ENCODE measurements at places on chromosomes 16 and 17.

DNA sequence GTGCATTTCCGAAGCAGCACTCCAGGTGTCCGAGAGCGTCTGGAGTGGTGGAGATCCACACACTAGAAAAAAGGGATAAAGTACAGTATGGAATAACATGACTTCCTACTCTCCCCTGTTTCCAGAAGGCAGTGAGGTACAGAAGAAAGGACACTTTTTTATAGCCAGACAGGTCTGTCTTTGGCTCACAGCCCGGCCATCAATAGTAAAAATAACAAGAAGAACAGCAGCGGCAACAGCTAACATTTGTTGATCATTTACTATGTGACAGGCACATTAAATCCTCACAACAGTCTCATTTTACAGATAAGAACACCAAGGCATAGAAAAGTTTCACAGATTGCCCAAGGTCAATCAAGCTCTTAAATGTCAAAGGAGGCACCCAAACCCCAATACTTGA lies 16.2 kb downstream of the DYNLRB2 start:
- no peak for DNase-seq

DNA sequence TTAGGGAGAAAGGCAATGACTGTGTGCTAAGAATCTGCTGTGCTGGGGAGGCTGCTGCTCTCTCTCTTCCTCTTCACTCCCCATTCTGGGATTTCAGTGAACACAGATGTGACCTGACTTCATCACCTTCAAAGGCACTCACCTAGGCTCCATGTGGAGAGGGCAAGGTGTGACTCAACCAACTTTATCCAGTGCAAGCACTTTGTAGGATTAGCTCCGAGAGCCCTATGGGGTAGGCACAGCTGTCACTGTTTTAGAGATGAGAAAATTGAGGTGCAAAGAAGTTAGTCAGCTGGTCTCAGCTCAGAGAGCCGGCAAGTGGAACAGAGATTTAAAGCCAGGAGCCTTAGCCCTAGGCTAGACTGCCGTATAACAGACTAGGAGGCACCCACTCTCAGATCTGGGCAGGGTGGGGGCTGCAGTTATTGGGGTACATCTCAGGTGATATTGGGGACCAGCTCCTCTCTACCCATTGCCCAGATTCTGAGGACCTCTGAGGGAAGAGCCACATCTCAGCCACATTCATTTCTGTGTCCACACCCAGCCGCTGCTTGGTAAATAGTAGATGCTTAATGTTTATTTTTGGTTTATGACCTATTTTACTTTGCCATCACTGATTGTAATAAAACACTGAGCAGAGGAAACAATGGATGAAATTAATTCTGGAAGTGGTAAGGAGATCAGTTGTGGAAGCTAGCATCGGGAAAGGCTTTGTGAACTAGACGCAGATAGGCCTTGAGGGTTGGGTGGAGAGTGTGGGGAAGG lies 138.8 kb downstream of the CCDC182 start:
- no peak for DNase-seq

- DNase-seq: no peak
Measured at GRCh38 chr17:2179615-2180295, 123.8 kb downstream of the SMG6 start.

DNA sequence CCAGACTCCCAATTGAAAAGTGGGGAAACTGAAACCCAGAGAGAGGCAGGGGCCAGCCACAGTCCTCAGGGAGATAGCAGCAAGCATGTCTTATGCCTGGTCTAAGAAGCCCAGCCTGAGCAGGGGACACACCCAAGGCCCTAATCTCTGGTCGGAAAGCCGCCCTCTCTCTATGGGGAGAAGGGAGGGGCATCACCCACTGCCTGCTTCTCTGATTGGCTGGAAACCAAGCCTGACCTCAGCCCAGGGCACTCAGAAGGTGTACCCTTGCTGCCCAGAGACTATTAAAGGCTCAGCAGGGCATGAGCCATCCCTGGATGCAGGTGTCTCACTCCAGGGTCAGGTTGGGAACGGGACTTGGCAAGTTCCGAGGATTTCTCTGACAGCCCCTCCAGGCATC lies 5.7 kb upstream of the KRT13 start:
- no peak for DNase-seq

DNA sequence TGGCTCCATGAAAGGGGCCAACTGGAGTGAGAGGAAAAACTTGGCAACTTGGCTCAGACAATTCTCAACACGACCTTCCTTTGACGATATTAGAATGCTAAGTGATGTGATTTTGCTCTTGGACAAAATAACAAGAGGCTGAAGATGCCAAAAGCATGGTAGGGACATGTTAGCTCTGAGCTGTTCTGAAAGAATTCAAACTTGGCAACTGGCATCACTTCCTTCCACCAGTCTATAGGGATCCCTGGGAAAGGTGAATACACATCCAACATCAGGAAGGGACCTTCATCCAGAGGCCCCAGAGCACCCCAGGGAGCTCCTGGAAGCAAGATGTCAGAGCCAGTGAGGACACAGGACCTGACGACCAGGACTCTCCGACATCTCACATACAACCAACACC lies 4.3 kb downstream of the KRT37 start:
- DNase-seq: no peak

- DNase-seq: no peak
Measured at GRCh38 chr16:12498077-12498476, 305.6 kb downstream of the CPPED1 start.

GRCh38 chr16:54106057-54106456 lies 180.5 kb downstream of the IRX3 start:
- DNase-seq: no peak

DNA sequence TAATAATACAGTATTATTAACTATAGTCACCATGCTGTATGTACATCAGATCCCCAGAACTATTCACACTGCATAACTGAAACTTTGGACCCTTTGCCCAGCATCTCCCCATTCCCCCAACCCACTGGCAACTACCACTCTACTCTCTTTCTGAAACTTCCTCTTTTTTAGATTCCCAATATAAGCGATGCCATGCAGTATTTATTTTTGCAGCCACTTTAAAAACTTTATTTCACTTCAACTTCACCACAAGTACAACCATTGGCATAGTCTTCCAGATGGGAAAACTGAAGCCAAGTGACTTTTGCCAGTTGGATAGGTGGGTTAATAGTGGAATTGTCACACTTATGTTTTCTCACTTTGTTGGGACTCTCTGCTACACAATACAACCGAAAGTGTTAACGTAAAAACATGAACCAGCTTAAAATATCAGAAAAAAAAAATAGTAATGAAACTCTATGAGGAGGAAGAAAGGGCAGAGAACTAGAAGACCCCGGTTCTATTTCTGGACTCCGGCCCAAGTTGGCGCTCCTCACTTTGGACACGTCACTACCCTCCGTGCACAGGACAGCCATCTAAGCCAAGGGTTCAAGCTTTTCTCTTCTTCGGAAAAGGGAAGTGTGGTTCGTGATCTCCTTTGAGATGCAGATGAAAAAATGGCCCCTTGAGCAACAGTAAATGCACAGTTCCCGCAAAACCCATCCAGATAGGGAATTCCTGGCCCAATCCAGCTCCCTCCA lies 743 bp downstream of the SHCBP1 start:
- no peak for DNase-seq

GRCh38 chr17:80774146-80774545 lies 217.5 kb upstream of the CHMP6 start:
- no peak for DNase-seq

Data from activated CD8-positive, alpha-beta memory T cell treated with anti-CD3 and anti-CD28 coated beads, Interleukin-2, amount 50 U/mL, for 48 hours (primary cell).